Activated T-helper 17 cell treated with anti-CD3 and anti-CD28 coated beads, Interleukin-2, amount 50 U/mL, for 72 hours (primary cell): ENCODE measurements at places on chromosomes 6 and 20. TPM values are rescaled to one million over a fixed set of nuclear protein-coding genes. Genes with fewer than 3 reads are reported as not detected.

DNA sequence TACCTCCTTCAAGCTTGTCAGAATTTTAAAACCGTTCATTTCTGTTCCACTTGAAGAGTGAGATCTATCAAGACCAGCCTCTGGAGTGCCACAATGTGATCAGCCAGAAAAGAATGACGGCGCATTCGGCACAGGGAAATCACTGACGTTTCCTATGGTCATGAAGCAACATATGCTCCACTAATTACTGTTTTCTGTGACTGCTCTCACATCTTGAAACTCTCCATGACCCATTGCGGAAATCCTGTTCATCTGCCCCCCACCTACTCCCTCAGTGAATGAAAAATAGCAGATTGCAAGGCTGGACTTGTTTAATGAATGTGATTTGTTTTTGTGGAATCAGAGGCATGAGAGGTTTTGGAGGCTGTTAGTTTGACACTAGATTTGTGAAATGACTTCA, 53.2 kb downstream of the SAMD5 start:
- no peak for ATAC-seq

- ATAC-seq = no peak
Observed at GRCh38 chr20:56715309-56715708, 86.2 kb downstream of the TFAP2C start.

- no peak for ATAC-seq
Observed at GRCh38 chr6:25652007-25652515, at the start of gene SCGN. SCGN (plus strand) TSS chr6:25652215; CDS start chr6:25652404, 189 bp downstream.

Gene KLC4
- total RNA-seq = 31.4 TPM

GRCh38 chr6:74976026-74976425, 229.8 kb downstream of the COL12A1 start:
- no peak for ATAC-seq

DNA sequence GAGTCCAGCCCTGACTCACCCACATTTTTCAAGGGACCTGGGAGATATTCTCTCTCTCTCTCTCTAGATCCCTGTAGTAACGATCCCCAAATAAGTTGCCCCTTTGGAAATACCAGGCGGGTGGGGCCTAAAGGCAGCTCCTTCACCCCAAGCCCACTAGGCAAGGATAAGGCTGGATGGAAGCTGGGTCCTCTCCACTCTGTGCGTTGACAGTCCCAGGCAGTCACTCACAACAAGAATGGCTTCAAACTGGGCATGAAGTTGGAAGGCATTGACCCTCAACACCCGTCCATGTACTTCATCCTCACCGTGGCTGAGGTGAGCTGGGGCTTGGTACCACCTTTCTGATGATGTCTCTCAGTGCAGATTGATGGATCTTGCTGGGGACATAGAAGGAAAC, 21.6 kb downstream of the L3MBTL1 start:
- ATAC-seq = no peak

GRCh38 chr20:25006431-25007167, 14.0 kb upstream of the APMAP start:
- ATAC-seq = no peak

GRCh38 chr6:75931011-75931680, 141.3 kb downstream of the IMPG1 start:
- ATAC-seq = no peak

DNA sequence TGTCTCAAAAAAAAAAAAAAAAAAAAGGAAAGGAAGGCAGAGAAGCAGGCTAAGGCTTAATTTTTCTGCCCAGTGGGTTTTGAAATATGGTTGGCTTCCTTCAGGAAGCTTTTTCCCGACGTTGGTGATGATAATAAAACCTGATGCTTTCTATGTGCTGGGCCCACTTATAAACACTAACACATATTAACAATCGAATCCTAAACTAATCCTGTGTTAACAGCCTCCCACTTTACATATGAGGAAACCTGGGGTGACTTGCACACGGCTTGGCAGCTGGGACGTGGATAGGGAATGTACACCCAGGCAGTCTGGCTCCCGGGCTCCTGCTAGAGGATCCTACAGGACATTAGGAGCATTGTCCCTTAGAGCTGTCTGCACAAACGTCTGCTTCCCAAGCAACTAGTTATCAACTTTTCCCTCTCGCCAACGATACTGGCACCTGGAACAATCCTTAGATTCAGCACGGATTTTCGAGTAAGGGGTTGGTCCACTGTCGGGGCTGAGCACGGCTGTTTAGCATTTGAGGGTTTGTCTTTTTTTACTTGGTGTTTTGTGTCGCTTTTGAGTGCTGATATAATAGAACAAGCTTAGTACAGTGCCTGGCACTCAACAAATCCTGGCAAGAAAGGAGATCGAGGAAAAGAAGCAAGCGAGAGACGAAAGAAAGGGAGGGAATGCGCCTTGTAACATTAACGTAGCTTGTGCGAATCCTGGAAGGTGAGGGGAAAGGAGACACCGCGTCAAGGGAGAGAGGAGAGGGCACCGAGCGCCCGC, 622 bp upstream of the KIZ start:
- ATAC-seq = peak; percentile 14

DNA sequence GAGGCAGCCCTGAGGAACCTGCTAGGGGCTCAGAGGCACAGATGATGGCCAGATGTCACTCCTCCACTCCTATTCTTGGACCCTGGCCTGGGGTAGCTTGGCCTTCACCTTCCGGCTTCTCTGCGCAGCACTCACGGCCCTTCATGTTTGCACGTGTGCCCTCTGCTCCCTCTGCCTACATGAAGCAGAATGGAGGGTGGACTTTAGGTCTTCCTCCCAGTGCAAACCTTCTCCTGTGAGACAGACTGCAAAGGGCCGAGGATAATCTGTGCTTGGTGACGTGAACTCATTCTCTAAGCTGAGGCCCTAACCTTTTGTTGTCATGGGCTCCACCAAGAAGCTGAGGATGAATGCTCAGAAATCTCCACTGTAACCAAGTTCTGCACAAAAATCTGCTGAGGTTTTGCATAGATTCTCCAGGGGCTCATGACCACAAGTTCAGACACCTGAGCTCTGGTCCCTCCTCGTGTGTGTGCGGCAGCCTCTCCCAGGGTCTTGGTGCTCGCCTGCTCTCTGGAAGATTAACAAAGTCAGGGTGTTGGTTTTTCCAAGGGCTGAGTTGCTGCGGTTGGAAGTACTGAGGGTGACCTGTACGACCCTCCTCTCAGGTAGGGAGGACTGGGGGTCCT, 25.5 kb upstream of the FOXO3 start:
- no peak for ATAC-seq

DNA sequence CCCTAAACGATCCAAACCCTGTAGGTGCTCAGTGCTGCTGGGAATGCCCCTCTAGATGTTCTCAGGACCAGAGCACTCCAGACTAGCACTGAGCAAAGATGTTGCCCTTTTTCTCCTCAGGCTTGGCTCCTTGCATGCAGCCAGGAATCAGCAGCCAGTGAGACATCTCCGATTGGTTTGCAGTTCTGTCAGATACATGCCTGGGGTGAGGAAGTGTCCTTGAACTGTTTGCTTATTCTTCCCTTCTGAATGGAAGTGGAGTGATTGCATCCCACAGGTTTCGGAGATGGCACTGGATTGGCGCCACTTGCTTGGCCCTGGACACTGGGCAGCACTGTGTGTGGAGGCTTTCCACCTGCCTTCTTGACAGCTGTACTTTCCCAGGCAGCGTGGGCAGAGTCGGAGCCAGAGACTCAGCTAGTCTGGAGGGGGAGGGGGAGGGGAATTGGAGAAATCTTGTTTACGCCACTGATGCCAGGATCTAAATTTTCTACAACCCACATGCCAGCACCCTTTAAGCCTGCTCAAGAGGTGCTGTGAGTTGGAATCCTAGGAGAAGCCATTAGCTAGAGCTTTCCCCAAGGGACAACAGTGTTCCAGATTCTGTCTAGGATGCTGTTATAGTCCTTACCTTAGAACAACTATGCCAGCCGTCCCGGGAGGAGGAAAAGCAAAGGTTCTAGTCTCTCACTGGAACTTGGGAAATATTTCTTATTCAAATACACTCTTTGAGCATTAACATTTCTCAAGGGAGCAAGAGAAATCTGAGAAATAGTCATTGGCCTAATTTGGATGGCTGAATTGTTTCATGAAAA, 49.2 kb upstream of the SASH1 start:
- no peak for ATAC-seq

Gene VNN1
- not detected for total RNA-seq

DNA sequence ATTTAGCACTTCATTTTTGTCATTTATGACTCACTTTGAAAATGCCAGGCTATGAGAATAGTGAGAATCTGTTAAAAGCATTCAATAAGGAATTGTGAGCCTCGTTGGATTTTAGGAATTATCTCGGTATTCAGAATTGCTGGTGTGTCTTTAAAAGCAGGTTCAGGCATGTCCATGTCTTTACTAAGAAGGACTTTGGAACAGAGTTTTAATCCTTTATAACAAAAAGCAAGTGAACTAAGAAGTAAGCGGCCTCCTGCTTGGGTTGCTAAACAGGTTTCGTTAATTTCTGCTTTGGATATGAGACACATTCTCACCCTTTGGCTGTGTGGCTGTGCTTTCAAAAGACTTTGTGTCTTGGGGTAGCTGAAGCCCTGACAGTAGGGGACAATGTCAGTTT, 74.9 kb downstream of the IGF2R start:
- ATAC-seq = no peak

DNA sequence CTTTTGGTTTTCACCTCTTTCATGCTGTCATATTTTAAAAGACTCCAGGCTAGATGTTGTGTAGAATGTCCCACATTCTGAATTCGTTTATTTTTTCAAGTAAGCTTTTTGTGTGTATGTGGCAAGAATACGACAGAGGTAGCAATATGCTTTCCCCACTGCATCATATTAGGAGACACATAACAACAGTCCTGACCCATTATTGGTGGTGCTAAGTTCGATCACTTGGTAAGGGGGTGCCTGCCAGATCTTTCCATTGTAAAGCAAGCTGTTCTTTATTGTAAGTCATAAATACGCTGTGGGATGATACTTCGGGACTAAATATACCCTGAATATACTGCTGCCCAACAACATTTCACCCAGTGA, 588 bp upstream of the NCOA3 start:
- ATAC-seq = no peak

Gene ZNF334
- total RNA-seq = 3.0 TPM

GRCh38 chr6:104505838-104506237, 353.9 kb downstream of the HACE1 start:
- ATAC-seq = no peak

Gene NKX2-4
- not detected for total RNA-seq

GRCh38 chr6:144377586-144378210, 92.6 kb downstream of the UTRN start:
- ATAC-seq = peak; percentile 64

- no peak for ATAC-seq
Observed at GRCh38 chr6:1590580-1590979, 19.1 kb upstream of the FOXC1 start.

Gene C6orf136
- 36.7 TPM for total RNA-seq

Gene SOX12
- 6.5 TPM for total RNA-seq

GRCh38 chr20:16243470-16243869, 329.8 kb downstream of the KIF16B start:
- no peak for ATAC-seq

Gene NR2E1
- not detected for total RNA-seq

Gene FANCE
- 8.4 TPM for total RNA-seq

DNA sequence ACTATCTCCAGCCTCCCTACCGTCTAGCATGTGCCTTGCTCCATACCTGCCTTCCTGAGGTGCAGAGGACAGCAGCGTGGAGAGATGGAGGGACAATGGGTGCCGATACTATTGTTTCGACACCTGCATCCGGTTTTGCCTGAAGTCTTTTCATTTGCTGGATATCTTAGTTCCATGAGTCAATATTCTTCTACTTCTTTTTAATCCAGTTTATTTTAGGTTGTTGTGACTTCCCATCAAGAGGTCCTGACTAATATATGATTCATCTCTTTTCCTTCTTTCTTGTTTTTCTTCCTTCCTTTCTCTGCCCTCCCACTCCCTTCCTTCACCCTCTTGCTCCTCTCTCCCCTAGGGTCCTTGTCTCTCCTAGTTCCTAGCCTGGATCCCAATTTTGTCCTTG, 91.4 kb downstream of the CDH26 start:
- ATAC-seq = no peak

Gene SLC24A3
- total RNA-seq = not detected
